ENCODE measurements at places on chromosomes 16 and 17.
A peak's percentile ranks its signal among the peaks of the same experiment; 100 is the strongest.

DNA sequence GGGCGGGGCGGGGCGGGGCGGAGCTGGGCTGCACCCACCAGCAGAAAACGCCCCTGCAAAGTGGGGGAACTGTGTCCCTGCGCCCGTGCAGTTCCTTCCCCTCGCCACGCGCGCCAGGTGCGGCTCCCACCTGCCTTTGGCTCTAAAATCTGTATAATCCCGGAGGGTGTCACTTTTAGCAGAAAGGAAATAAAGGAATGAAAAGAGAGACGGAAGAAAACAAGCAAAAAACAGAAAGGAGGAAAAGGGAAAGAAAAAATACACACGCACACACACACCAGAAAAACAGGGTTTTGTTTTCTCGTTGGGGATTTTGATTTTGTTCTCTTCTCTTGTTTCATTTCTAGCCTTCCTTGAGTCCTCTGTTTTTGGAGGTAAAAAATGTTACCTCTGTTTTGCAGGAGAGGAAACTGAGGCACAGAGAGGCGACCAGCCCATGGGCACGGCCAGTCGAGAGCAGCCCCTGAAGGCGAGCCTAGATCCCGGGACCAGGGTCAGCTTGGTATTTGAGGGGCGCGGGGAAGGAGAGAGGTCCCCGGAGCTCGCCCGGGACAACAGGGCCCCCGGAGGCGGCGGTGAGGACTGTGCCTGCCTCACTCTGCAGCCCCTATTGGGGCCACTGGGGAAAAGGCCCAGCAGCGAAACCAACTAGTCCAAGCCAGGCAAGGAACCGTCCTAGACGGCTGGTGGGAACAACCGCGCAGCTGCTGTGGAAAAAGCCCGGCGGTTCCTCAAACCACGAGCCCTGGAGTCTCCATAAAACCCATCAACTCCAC lies 594 bp upstream of the CARHSP1 start:
- DNase-seq, result no peak

DNA sequence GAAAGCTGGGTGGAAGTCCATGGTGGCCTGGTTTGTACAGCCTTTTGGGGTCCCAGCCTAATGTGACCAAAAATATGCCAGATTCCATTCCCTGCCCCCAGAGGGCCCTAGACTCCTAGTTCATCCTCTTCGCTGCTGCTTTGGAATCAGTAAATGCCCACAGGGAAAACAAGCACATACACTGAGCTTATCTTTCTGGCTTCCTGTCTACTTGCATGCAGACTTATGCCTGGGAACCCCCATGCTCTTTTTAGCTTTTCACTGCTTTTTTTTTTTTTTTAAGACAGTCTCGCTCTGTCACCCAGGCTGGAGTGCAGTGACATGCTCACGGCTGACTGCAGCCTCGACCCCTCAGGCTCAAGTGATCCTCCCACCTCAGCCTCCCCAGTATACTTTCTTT lies 6.2 kb upstream of the CD300LG start:
- DNase-seq, result no peak

- DNase-seq, result no peak
These were observed 571.4 kb upstream of the SALL1 start for GRCh38 chr16:51722467-51722866.

GRCh38 chr16:73794994-73795393 lies 501.6 kb upstream of the PSMD7 start:
- no peak for DNase-seq

GRCh38 chr16:88084881-88085280 lies 133.6 kb downstream of the BANP start:
- DNase-seq, result no peak

DNA sequence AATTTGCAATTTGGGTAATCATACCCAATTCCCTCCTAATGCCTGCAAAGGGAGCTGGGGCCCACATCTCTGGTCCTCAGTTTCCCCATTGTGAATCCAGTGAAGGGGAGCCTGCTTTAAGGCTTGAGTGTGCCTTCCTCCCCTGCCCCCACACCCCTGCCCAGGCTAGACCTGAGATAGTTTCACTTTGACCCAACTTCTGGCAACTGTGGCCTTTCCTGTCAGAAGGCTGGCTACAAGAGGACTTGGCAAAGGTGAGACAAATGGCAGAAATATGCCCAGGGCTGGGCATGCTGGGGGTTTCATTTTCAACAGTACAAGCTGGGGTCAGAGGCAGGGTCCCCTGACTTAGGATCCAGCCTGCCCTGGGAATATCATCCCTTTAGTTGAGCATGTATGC lies 10.0 kb downstream of the SOCS1 start:
- DNase-seq, result peak; percentile 83

GRCh38 chr17:14776791-14777190 lies 475.9 kb downstream of the HS3ST3B1 start:
- no peak for DNase-seq

- DNase-seq, result no peak
These were observed 2.0 kb upstream of the GPR179 start for GRCh38 chr17:38345743-38346142.

- no peak for DNase-seq
These were observed 54.7 kb upstream of the FASN start for GRCh38 chr17:82152556-82153294.

GRCh38 chr17:48047113-48047740 lies 932 bp upstream of the NFE2L1 start:
- DNase-seq, result no peak

- DNase-seq, result no peak
These were observed 6.6 kb upstream of the CNGB1 start for GRCh38 chr16:57977418-57978069.

DNA sequence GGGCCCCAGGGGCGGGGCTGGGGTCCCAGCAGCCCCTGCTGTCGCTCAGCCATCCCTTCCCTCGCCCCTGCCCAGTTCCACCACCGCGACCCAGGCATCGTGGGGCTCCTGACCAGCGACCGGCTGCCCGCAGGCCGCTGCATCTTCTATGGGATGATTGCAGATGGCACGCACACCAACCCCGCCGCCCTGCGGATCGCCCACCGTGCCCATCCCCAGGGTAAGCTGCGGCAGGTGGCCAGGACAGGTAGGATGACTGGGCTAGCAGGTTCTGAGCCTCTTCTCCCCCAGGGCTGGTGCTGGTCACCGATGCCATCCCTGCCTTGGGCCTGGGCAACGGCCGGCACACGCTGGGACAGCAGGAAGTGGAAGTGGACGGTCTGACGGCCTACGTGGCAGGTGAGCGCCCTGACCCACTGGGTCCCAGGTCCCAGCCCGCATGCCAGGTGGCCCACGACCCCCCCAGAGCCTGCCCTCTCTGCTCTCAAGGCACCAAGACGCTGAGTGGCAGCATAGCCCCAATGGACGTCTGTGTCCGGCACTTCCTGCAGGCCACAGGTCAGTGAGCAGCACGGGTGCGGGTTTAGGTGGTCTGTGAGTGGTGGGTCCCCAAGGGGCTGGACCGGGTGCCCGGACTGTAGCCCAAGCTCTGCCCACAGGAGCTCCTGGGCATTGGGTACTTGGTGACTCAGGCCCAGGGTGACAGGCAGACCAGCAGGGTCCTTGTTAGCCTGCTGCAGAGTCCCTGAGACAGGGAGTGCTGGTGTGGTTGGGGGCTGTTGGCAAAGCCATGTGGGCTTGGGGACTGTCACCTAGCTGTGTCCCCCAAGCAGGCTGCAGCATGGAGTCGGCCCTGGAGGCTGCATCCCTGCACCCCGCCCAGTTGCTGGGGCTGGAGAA lies 2.8 kb downstream of the CEMP1 start:
- peak; percentile 48 for DNase-seq

GRCh38 chr17:63189930-63190329 lies 223.9 kb downstream of the TANC2 start:
- no peak for DNase-seq

- no peak for DNase-seq
These were observed 45.2 kb upstream of the PVALEF start for GRCh38 chr17:81120149-81120484.

GRCh38 chr16:2422123-2422867 lies 7.0 kb upstream of the CCNF start:
- no peak for DNase-seq

DNA sequence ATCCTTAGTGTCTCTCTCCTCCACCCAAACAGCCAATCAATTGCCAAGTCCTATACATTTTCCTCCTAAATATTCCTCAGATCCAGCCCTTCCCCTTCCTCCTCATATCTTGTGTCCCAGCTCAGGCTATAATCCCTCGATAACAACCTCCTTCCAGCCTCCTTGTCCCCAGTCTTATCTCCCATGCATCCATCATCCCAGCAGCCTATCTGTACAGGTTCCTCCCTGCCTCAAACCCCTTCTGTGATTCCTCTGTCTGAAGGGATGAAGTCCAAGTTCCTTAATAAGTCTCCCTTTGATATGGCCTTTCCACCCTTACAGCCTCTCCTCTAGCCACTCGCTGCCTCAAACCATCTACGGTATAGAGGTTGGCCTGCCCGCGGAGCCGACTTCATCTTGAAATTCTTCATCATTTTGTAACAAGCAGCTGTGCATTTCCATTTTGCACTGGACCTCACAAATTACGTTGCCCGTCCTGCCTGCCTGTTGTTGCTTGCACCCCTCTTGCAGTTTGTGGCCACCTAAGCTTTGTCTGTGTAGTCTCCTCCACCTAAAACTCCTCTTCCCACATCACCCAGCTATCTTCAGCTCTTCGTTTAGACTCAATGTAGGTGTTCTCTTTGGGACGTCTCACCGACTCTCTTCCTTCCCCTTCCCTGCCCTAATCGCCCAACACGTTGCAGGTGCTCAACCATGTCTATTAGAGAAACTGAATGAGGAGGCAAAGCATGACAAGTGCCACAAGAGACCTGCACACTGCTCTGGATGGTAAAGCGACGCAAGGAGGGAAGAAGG lies 786 bp upstream of the CDK5RAP3 start:
- no peak for DNase-seq

DNA sequence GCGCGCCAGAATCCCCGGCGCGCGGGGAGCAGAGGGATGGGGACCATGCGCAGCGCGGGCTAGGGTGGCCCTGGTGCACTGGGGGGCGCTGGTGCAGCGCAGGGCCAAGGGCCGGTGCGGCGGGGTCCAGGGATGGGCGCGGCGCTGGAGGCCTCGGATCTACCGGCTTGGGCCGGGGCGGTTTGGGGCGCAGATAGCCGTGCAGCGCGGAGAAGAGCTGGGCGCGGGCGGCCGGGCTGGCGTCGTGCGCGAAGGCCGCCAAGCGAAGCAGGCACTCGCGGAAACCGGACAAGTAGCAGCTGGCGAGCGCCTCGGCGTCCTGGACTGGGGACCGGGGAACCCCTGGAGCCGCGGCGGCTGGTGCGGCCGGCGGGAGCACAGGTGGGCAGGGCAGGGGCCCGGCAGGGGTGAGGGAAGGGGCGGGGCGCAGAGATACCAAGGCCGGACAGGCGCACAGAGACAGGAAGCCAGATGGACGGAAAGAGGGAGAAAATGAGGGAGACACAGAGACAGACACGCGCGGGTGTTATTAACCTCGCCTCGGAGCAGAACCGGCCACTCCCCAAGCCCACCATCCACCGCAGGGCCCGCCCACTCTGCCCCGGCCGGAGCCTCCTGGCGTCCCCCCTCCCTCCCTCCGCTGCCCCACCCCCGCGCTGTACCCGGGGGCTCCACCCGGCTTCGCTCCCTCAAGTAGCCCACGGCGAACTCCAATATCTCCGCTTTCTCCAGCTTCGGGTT lies 2.1 kb downstream of the HES7 start:
- no peak for DNase-seq

GRCh38 chr16:84367297-84367680 lies 1.0 kb upstream of the ATP2C2 start:
- no peak for DNase-seq

DNA sequence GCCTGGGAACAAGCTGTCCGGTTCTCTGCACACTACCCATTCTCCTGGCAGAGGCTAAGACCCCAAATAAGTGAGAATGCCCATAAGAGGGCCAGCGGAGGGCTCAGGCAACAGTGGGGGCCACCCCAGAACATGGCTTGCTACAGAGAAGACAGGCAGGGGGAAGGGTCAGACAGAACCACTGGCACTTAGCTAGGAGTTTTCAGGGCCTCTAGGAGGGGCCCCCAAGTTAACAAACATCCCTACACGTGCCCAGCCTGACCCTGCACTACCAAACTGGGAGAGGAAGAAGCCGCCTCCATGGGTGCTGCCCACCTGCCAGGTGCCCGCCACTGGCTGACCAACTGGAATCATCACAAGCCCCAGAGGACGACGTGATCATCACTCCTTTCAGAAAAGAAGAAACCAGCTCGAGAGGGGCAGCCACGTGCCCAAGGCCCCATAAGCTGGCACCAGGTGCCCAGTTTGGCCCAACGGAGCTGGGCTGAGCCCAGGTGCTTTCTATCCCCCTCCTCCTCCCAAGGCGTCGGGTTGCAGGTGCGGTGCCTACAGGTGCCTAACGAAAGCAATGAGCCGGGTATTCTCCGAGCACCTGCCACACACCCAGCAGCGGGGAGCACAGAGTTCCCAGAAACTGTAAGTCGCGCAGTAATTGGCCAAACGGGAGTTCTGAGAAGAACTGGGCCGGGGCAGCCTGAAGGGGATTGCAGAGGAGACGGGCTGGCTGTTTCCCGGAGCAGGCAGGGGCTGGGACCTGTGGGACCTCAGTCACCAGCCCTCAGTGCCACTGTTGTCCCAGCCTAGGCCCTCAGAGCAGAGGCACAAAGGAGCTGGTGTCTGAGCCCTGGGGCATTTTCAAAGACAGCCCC lies 13.2 kb downstream of the RPH3AL start:
- no peak for DNase-seq

GRCh38 chr16:71402674-71403073 lies 39.2 kb downstream of the TLE7 start:
- DNase-seq, result no peak

Measured in natural killer cell treated with Interleukin-12 subunit alpha and Interleukin-12 subunit beta and Interleukin-15 and Interleukin-18, amount 100 ng/mL, for 72 hours (primary cell).